ENCODE measurements at places on chromosomes 4 and X. TPM values are rescaled to one million over a fixed set of nuclear protein-coding genes. Genes with fewer than 3 reads are reported as not detected.

Gene MAGEA12
- total RNA-seq, result not detected

Gene ZXDB
- 5.5 TPM for total RNA-seq

DNA sequence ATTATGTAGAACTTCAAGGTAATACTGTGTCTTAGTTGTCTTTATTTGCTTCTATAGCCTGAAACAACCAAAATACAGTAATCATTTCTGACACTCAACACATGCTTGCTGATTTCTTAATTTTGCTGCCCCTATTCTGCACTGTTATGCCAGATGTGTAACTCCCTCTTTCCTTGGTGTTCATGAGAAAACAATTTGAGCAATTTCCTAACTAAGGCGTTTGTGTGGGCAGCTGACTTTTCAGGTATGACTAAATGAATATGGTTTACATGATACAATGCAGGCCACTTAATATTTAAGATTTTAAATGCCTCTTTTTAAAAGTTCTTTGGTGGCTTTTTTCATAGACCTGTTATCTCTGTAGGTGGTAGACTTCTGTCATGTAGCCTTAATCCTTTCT lies 46.1 kb upstream of the CENPE start:
- DNase-seq, result no peak
- H3K36me3 ChIP-seq, result no peaks in the 10 kb centered on the region
- no peaks in the 10 kb centered on the region for H3K27me3 ChIP-seq
- no peak overlapping the region for H3K4me3 ChIP-seq
- H3K4me1 ChIP-seq, result no peaks in the 10 kb centered on the region

- H3K36me3 ChIP-seq, result no peaks in the 10 kb centered on the region
- no peaks in the 10 kb centered on the region for H3K4me1 ChIP-seq
- no peak overlapping the region for H3K27ac ChIP-seq
- H3K4me3 ChIP-seq, result no peak overlapping the region
Observed at GRCh38 chr4:181541396-181541795, 701.8 kb upstream of the TENM3 start.

Data from activated CD4-positive, alpha-beta memory T cell treated with anti-CD3 and anti-CD28 coated beads, Interleukin-2, amount 10 ng/mL, durations not matched to agents 7 days and 5 days (primary cell).